ENCODE measurements at places on chromosomes 4 and X.

DNA sequence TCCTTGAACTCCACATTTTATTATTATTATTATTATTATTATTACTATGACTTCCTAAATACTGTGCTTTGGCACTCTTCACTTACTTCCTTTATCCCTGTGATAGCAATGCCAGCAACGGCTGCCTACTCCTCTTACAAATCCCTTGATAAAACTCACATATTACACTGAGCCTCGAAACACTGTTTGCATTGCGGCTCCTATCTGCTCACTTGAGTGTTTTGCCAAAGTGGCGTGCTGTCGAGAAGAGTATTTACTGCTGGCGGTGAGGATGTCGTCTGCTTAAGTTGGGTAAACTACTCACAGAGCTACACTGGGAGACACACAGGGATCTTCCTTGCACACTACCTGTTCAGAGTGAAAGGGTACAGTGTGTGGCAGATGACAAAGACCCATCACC is 143.4 kb upstream of the VCX3A start:
- DNase-seq: no peak

DNA sequence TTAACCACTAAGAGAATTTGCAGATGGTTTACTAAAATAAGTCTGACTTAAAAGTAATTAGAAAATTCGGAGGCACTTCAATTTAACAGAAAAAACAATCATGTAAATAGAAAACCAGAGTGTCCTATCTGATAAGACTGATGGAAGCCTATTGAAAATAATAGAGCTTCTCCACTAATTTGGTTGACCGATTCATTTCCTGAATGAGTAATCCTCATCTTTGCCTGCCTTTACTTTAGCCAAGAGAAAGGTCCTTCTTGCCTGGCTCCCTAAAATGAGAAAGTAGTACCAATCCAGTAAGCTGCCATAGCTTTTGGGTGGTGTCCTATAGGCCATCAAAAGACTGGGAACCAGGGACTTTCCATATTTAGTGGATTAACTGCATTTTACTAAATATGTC is 48.4 kb downstream of the KCNIP4 start:
- DNase-seq: no peak

DNA sequence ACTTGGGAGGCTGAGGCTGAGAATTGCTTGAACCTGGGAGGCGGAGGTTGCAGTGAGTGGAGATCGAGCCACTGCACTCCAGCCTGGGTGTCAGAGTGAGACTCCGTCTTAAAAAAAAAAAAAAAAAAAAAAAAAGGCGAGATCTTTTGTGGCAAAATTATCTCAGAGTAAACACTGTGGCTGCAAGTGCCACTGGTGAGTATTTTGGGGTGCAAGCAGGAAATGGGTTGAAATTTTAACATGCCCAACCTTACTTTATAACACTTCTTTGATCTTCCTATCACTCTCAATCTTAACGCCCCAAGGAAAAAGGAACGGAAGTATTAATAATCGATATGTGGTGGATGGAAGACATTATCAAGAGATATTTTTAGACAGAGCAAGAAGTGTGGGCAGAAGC is 32.1 kb downstream of the SLC34A2 start:
- DNase-seq: no peak

DNA sequence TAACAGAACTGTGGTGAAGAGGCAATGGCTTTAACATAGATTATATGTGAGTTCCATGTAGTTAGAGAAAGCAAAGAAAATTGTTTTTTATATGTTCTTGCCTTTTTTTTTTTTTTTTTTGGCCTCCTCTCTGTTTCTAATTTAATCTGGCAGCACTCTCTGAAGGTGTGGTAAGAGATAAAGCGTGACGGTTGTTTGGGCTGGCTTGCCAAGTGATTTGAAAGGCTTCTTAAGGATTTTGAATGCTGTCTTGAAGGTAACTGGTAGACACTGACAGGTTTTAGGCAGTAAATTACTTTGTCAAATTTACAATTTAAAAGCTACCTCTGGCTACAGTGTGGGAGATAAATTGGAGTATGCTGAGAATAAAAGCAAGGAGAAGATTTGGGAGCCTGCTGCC is 269.3 kb upstream of the HS3ST1 start:
- no peak for DNase-seq

- peak; percentile 34 for DNase-seq
Observed at GRCh38 chr4:48341776-48342605, 662 bp downstream of the SLAIN2 start.

DNA sequence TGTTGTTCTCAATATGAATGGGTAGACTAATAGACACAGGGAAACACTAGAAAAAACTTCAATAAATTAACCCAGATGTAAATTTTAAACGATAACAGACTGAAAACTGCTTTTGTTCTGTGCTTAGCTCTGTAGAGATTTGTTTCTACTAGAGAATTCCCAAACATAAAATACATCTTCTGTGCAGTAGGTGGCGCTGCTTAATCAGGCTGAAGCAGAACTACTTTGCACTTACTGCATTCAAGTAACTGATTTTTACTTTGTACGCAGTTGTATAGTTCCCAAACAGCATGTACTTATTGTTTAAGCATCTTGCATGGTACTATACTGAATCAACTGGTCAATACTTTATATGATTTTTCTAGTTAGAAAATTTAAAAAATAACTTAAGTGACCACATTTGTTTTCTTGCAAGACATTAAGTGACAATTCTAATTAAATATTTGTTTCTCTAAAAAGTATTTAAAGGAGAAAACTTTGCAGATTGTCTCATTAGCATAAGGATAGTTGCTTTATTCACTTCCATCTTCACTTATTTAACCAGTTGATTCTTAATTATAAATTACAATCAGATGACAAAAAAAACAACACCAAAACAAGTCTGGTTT is 490.6 kb downstream of the IL15 start:
- peak; percentile 58 for DNase-seq

DNA sequence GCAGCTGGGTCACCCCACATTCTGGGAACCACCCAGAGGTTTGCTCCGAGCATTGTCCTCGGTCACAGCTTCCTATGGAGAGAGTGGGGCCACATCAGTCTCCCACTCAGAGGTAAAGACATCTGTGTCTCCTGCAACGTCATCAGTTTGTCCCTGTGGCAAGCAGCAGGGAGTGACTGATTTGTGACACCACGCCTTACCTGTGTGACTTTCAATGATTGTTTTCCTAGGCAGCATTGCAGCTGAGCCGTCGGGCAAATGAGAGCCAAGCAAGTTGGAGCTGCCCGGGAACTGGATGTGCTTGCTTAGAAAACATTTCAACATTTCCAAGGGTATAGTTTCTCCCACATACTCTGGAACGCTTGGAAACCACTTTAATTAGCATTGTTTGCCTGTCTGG is 29.7 kb upstream of the HELT start:
- no peak for DNase-seq

GRCh38 chrX:30373479-30373878 is 64.3 kb upstream of the NR0B1 start:
- DNase-seq: no peak

DNA sequence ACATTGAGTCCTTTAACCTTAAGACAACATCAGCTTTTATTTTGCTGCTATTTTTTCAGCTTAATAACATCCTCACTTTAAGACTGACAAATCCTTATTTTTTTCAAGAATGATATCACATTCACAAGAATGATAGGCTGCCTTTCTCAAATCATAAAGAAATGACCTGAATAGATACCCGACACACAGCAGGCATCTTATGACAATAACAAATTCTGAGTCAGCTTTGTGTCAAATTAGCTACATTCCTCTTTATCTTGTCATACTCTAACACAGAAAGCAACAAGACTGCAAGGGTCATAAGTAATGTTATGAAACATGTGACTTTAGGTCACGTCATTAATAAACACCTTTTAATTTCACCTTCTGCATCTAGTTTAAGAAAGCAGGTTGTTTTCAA is 2387.6 kb downstream of the PCDH7 start:
- no peak for DNase-seq

- DNase-seq: no peak
Observed at GRCh38 chrX:80388206-80388605, 32.0 kb upstream of the TENT5D start.

- no peak for DNase-seq
Observed at GRCh38 chr4:134018846-134019245, 182.7 kb downstream of the PABPC4L start.

- no peak for DNase-seq
Observed at GRCh38 chr4:17323554-17324385, 188.1 kb downstream of the QDPR start.
